Heart right ventricle (tissue), 16 donors: ENCODE measurements at places on chromosomes 7 and 10. TPM values are rescaled to one million over a fixed set of nuclear protein-coding genes. Genes with fewer than 3 reads are reported as not detected.

- H3K4me1 ChIP-seq: peaks cover 10% of the 10 kb centered on the region
- H3K36me3 ChIP-seq: no peaks in the 10 kb centered on the region
- no peaks in the 10 kb centered on the region for H3K27me3 ChIP-seq
- no peak for DNase-seq
Observed at GRCh38 chr10:3622427-3622826, 162.6 kb downstream of the KLF6 start.

- peaks cover 10% of the 10 kb centered on the region for H3K4me1 ChIP-seq
- H3K36me3 ChIP-seq: no peaks in the 10 kb centered on the region
Observed at GRCh38 chr7:140262242-140262903, 85.6 kb upstream of the KDM7A start.

TUBAL3 gene
- not detected for total RNA-seq

GRCh38 chr7:17601921-17602320, 303.5 kb downstream of the AHR start:
- DNase-seq: no peak
- no peak overlapping the region for H3K27ac ChIP-seq
- no peaks in the 10 kb centered on the region for H3K36me3 ChIP-seq
- H3K27me3 ChIP-seq: no peaks in the 10 kb centered on the region

- H3K4me3 ChIP-seq: no peak overlapping the region
- H3K36me3 ChIP-seq: no peaks in the 10 kb centered on the region
- H3K27me3 ChIP-seq: no peaks in the 10 kb centered on the region
- no peaks in the 10 kb centered on the region for H3K4me1 ChIP-seq
- H3K27ac ChIP-seq: no peak overlapping the region
- no peak for DNase-seq
Observed at GRCh38 chr10:36469585-36469984, 655.8 kb upstream of the ANKRD30A start.

GRCh38 chr10:97601268-97602215, 12.0 kb downstream of the C10orf62 start:
- peaks cover 16% of the 10 kb centered on the region for H3K4me1 ChIP-seq
- H3K27ac ChIP-seq: peak overlapping the region; percentile 96
- no peaks in the 10 kb centered on the region for H3K27me3 ChIP-seq
- H3K36me3 ChIP-seq: no peaks in the 10 kb centered on the region
- H3K4me3 ChIP-seq: no peak overlapping the region

PPP1R9A gene
- total RNA-seq: 35.9 TPM

DNA sequence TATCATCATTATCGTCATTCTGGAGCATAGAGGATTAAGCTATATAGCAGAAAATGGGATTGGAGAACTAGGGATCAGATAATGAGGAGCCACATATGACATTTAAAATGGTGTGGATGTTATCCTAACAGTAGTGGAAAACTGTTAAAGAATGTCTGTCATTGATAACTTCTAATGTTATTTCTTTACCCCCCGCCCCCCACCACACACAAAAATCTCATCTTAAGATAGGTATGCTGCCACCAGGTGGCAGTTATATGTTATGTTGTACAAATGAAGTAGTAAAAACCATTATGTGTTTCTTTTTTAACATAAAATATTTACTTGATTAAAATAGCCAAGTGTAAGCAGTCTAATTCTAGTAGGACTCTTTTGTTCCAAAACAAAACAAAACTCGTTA, 13.0 kb downstream of the AKAP9 start:
- no peak for DNase-seq
- H3K27ac ChIP-seq: no peak overlapping the region
- peaks cover 14% of the 10 kb centered on the region for H3K4me1 ChIP-seq
- no peaks in the 10 kb centered on the region for H3K27me3 ChIP-seq

SNCG gene
- total RNA-seq: 17.6 TPM

FAM25G gene
- total RNA-seq: not detected

DNA sequence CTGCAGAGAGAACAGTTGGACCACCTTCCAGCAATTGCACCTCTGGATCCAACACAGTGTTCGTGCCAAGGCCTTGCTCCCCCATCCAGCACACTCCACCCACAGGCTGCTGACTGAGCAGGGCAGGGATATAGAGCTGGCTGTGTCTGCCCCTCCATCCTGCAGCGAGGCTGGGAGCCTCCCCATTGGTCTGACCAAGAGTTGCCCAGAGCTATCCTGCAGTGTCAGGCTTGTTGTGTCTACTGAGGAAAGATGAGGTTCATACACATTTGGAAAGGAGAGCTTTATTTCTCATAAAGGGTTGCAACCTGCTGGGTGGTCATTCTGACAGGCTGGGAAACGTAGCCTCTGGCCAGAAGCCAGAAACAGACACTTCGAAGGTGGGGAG, 27.1 kb downstream of the PRF1 start:
- H3K4me3 ChIP-seq: no peak overlapping the region
- no peak for DNase-seq
- no peaks in the 10 kb centered on the region for H3K27me3 ChIP-seq
- no peak overlapping the region for H3K27ac ChIP-seq
- H3K4me1 ChIP-seq: peaks cover 4% of the 10 kb centered on the region
- H3K36me3 ChIP-seq: no peaks in the 10 kb centered on the region

DNA sequence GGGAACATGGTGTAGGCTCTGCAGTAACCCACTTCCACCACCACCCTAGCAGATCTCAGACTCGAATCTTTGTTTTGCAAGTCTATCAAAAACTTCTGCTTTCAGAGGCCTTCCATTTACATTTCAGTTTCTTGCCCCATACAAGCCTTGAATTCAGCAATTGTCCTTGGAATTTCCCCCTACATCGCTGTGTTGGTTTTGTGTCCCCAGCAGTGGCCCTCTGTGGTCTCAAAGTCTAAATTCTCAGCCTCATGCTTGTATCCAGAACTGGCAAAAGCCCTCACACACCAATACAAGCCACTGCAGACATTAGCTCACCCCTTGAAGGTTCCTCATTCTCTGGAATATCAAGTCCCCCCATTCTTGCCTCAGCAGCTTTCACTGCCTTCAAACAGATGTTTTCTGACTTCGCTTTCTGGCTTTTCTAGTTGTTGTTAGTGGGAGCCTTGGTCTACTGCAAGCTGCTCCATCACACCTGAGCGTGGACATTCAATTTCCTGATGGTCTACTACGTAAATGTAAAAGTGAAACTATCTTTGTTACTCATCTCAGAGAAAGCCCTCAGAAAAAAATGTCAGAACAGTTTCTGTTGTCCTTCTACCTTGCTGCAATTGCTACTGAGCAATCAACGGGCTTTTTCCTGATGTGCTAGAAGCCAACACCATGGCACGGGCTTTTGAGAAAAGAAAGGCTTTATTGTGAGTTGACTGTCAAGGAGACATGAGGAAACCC, 1.8 kb upstream of the NUB1 start:
- peaks cover 5% of the 10 kb centered on the region for H3K4me1 ChIP-seq
- no peak for DNase-seq
- no peaks in the 10 kb centered on the region for H3K27me3 ChIP-seq
- no peak overlapping the region for H3K27ac ChIP-seq
- H3K36me3 ChIP-seq: no peaks in the 10 kb centered on the region

GRCh38 chr7:4033996-4034395, 648.1 kb upstream of the FOXK1 start:
- no peaks in the 10 kb centered on the region for H3K27me3 ChIP-seq
- no peak overlapping the region for H3K27ac ChIP-seq
- H3K4me1 ChIP-seq: no peaks in the 10 kb centered on the region
- H3K4me3 ChIP-seq: no peak overlapping the region

PNLIPRP3 gene
- total RNA-seq: not detected

OR6B1 gene
- not detected for total RNA-seq

DNA sequence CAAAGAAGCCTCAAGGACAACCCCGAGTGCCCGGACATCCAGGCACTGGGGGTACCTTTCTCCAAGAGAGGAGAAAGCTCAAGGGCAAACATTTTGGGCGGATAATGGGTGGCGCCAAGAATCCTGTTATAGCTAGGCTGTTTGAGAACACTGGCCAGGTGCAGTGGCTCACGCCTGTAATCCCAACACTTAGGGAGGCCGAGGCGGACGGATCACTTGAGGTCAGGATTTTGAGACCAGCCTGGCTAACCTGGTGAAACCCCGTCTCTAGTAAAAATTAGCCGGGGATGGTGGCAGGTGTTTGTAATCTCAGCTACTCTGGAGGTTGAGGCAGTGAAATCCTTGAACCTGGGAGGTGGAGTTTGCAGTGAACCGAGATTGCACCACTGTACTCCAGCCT, 25.2 kb upstream of the UNC5B start:
- no peaks in the 10 kb centered on the region for H3K36me3 ChIP-seq
- no peak overlapping the region for H3K4me3 ChIP-seq
- H3K4me1 ChIP-seq: peaks cover 25% of the 10 kb centered on the region
- no peaks in the 10 kb centered on the region for H3K27me3 ChIP-seq
- DNase-seq: no peak

SFTPA1 gene
- total RNA-seq: not detected

- no peak overlapping the region for H3K27ac ChIP-seq
- no peaks in the 10 kb centered on the region for H3K4me1 ChIP-seq
- H3K4me3 ChIP-seq: no peak overlapping the region
- H3K36me3 ChIP-seq: no peaks in the 10 kb centered on the region
- no peaks in the 10 kb centered on the region for H3K27me3 ChIP-seq
Observed at GRCh38 chr10:47095848-47096612, 184.8 kb downstream of the PTPN20 start.

DNA sequence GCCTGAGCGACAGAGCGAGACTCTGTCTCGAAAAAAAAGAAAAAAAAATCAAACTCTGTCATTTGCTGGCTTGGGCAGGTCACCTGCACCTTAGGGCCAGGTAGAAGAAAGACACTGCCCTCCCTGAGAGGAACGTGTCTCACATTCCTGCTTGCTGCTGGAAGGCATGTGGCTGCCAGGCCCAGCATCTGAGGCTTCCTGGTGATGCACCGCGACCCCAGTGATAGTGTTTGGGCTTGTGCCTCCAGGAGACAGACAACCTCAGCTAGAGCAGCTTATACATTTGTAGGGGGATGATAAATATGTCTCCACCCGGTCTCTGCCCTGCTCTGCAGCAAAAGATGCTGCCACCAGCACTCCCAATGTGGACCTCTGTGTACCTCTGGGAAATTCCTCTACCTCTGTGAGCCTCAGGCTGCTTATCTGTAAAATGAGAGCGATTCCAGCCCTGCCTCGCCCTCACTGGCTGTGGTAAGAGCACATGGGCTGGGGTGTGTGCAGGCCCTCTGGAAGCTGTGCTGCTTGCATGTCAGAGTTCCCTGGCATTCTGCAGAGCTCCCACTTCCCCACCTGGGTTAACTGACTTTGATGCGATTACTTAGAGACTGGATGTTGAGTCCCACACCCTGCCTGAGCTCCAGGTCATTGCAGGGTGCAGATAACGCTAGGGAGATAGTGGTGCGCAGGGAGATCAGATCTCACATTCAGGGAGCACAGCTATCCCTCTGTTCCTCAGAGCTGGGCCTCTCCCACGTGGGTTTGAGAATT, 19.9 kb downstream of the SLC29A3 start:
- H3K4me3 ChIP-seq: no peak overlapping the region
- H3K4me1 ChIP-seq: no peaks in the 10 kb centered on the region
- H3K27ac ChIP-seq: no peak overlapping the region
- no peak for DNase-seq
- no peaks in the 10 kb centered on the region for H3K27me3 ChIP-seq

DNA sequence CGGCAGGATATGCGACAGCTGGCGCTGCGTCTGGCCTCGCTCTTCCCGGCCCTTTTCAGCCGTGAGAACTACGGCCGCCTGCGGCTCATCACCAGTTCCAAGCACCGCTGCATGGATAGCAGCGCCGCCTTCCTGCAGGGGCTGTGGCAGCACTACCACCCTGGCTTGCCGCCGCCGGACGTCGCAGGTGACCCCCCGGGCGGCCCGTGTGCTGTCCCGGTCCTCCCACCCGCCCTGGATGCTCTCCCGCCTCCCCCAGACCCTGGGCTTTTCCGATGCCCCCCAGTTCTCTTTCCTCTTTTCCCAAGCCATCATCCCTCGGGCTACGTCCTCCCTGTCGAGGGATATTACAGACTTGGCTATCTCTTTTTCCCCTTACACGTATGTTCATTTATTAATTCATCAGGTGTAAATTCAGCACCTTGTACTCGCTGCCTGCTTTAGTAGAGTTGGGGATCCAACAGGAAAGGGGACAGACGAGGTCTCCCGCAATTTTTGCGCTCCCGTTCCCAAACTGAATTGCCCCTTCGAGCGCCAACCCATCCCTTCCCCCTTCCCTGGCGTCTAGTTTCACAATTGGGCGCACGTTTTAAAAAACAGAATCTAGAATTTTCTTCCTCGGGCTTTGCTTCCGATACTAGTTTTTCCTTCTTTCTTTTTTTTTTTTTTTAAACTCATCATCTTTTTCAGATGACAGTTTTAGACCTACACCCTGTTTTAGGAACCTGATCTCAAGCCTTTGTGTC, 846 bp downstream of the MINPP1 start:
- peak; percentile 34 for DNase-seq
- H3K27ac ChIP-seq: peak overlapping the region; percentile 93
- no peaks in the 10 kb centered on the region for H3K27me3 ChIP-seq
- peaks cover 19% of the 10 kb centered on the region for H3K36me3 ChIP-seq
- H3K4me1 ChIP-seq: peaks cover 38% of the 10 kb centered on the region

CALHM3 gene
- total RNA-seq: not detected

- no peak overlapping the region for H3K27ac ChIP-seq
- H3K4me3 ChIP-seq: no peak overlapping the region
- no peaks in the 10 kb centered on the region for H3K27me3 ChIP-seq
Observed at GRCh38 chr7:13532028-13532753, 457.3 kb downstream of the ETV1 start.

DNA sequence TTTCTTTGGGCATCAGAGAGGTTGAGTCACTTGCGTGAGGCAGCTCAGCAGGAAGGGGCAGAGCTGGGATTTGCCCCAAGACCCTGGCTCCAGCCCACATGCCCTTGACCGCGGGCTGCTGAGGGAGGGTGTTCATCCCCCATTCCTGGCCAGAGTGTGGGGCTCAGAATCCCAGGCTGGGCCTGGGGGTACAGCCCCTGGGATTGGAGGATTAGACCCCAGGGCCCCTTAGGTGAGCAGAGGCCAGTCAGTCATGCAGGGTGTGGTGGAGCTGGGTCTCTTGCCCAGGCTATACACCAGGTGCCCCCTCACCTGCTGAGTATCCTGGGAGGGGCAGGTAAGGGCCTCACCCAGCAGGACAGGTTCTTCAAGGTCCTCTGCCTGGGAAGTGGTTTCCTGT, 68.4 kb upstream of the ZNF716 start:
- H3K4me3 ChIP-seq: no peak overlapping the region
- no peaks in the 10 kb centered on the region for H3K4me1 ChIP-seq
- H3K27me3 ChIP-seq: no peaks in the 10 kb centered on the region
- no peak overlapping the region for H3K27ac ChIP-seq

PPP1R17 gene
- total RNA-seq: not detected

DNA sequence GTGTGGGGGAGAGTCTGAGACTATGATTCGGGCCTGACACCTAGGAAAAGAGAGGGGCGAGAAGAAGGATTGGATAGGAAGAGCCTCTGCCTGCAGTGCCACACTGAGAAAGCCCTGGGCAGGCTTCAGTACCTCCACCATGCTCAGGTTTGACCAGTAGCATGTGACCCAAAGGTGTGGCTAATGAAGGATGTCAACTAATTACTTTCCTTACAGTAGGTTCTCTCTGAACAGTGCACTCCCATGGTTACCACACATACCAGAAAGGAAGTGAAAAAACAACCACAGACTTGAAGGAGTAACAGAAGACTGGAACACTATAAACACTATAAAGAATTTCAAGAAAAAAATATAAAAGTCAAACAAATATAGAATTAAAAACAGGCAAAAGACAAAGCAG, 46.2 kb downstream of the SEM1 start:
- H3K36me3 ChIP-seq: peaks cover 38% of the 10 kb centered on the region
- no peak for DNase-seq
- H3K4me3 ChIP-seq: no peak overlapping the region
- H3K4me1 ChIP-seq: no peaks in the 10 kb centered on the region
- no peaks in the 10 kb centered on the region for H3K27me3 ChIP-seq

GRCh38 chr10:63205421-63205820, 72.3 kb downstream of the NRBF2 start:
- H3K4me3 ChIP-seq: no peak overlapping the region
- peaks cover 48% of the 10 kb centered on the region for H3K36me3 ChIP-seq
- no peak for DNase-seq
- no peak overlapping the region for H3K27ac ChIP-seq
- no peaks in the 10 kb centered on the region for H3K27me3 ChIP-seq

AGMO gene
- total RNA-seq: 0.46 TPM

TEX36 gene
- not detected for total RNA-seq

CYP2E1 gene
- 1.3 TPM for total RNA-seq
